ENCODE measurements at places on chromosomes 3 and 15.

- H3K4me1 ChIP-seq, result no peaks in the 10 kb centered on the region
- H3K4me3 ChIP-seq, result no peak overlapping the region
- no peaks in the 10 kb centered on the region for H3K36me3 ChIP-seq
- no peak overlapping the region for H3K27ac ChIP-seq
- H3K27me3 ChIP-seq, result no peaks in the 10 kb centered on the region
These were observed 130.1 kb upstream of the PTX3 start for GRCh38 chr3:157306502-157306901.

DNA sequence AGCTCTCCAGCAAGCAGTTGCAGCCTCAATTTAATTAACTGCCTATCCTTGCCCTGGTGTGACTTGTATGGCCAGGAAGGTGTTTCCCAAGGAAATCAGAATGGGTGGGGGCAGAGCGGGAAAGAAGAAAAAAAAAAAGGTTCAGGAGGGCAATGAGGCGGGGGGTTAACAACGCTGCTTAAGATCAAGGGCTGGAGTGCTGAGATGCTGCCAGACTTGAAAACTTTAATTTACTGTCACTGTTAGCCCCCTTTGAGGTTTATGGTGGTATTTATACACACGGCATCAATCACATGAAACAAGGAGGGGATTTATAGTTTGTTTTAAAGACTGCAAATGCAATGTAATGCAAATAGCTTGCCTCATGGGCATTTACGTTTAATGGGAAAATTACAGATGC, 319.4 kb upstream of the NR2F2 start:
- H3K36me3 ChIP-seq, result no peaks in the 10 kb centered on the region
- peaks cover 4% of the 10 kb centered on the region for H3K27me3 ChIP-seq
- no peak overlapping the region for H3K27ac ChIP-seq
- H3K4me1 ChIP-seq, result no peaks in the 10 kb centered on the region
- H3K4me3 ChIP-seq, result no peak overlapping the region

- H3K4me1 ChIP-seq, result peaks cover 36% of the 10 kb centered on the region
- H3K36me3 ChIP-seq, result peaks cover 18% of the 10 kb centered on the region
- H3K27me3 ChIP-seq, result peaks cover 14% of the 10 kb centered on the region
- peak; percentile 15 for DNase-seq
These were observed 2.8 kb upstream of the PLXNB1 start for GRCh38 chr3:48432411-48433371.

DNA sequence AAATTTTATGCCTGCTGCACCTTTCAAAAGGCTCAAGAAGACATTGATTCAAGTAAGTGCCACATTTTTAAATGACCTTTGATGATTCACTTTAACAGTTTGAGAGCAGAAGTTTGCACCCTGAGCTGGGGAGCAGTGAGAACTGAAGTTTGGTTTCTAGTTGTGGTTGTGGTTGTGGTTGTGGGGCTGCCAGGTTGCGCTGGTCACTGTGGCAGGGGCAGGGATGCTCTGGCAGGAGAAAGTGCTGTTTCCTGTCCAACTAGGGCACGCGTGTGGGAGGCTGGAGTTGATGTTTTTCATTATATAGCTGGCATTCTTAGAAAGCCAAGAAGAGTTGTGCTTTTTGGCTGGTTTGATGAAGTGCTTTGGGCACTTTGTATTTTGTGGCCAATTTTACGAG, 339.7 kb upstream of the NR2F2 start:
- no peaks in the 10 kb centered on the region for H3K4me1 ChIP-seq
- no peaks in the 10 kb centered on the region for H3K27me3 ChIP-seq
- no peak for DNase-seq
- no peak overlapping the region for H3K4me3 ChIP-seq

DNA sequence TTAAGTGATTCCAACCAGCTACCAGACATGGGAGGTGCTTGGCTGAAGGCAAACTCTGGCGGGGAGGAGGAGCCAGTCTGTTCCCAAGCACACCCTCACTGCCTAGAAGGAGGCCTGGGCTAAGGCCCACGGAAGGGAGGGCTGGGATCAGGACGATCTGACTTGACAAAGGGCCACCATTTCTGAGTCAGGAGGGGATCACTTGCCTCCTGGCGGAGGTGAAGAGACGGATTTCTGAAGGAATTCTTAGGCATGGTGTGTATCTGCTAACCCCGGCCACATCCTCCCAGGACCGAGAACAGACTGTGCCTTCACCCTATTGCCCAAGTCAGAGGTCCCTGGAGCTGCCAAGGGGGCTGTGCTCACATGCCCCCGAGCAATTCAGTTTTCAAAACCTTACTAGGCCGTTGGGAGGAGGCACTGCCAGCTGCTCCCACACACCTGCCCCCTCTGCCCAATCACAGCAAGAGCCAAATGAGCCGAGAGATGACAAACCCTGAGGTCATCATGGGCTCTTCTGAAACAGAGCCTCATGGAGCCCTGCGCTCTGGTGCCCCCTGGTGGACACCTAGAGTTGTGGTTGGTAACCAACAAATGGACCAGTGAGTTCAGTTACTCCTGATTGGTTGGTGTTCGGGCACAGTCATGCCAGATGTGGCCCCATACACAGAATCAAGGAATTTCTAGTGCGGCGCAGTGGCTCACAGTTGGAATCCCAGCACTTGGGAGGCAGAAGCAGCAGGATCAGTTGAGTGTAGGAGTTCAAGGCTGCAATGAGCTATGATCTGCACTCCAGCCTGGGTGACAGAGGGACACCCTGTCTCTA, 6.5 kb upstream of the TNK2 start:
- H3K4me3 ChIP-seq, result no peak overlapping the region
- H3K4me1 ChIP-seq, result peaks cover 16% of the 10 kb centered on the region
- H3K36me3 ChIP-seq, result no peaks in the 10 kb centered on the region
- H3K27me3 ChIP-seq, result no peaks in the 10 kb centered on the region
